Gastroesophageal sphincter (tissue), 4 donors: ENCODE measurements at places on chromosomes 16 and 17. TPM values are rescaled to one million over a fixed set of nuclear protein-coding genes. Genes with fewer than 3 reads are reported as not detected.

DNA sequence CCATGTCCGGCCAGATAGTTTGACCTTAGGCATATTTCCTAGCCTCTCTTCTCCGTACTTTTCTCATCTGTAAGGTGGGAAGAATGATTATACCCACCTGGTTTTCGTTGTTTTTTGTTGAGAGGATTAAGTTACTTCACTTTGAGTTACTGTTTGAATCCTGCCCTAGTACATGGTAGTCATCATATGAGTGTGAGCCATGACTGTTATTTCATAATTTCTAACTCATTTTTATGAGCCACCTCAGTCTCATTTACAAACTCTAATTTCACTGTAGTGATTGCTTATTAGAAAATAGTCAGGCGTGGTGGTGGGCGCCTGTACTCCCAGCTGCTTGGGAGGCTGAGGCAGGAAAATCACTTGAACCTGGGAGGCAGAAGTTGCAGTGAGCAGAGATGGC is 45.1 kb downstream of the YPEL2 start:
- no peak for ATAC-seq

DNA sequence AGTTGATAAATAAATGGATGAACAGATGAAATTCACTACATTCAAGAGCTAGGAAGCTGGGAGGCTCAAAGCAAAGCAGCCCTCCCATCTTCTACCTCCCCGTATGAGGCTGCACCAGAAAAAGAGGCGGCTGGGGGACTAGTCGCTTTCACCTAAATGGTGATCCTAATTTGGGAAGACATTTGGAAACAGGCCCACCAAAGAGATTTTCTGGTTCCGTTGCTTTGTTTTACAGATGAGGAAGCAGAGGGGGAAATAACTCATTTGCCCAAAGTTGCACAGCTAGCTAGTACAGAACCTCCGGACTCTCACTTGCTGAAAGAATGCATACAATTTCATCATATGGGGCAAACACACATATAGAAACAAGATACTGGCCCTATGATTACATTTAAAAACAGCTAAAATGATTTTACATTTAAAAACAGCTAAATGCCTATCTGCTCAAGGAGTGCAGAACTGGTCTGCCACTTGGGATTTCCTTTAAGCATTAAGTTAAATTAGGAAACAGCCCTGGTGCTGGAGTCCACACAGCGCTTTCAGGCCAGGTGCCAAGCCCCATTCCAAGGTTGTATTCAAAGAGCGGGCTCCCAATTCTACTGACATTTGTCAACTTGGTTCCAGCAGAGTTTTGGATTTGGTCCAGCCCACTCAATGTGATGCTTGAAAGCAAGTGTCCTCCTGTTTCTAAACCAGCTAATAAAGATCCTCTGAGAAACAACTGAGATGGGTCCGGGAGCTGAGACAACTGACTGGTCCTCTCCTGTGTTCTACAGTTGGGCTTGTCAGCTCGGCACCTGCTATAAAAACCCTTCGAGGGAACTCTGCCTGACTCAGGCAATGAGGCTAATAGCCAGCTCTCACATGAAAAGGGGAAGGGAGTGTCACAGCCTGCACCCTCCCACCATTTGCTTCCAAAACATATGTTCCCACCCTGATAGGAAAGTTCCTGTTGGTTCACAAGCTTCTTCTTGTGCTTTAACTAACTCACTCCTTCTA is 11.7 kb downstream of the ERN1 start:
- ATAC-seq = peak; percentile 59

- ATAC-seq = peak; percentile 19
Observed at GRCh38 chr17:43410557-43411368, 12.0 kb downstream of the ARL4D start.

DNA sequence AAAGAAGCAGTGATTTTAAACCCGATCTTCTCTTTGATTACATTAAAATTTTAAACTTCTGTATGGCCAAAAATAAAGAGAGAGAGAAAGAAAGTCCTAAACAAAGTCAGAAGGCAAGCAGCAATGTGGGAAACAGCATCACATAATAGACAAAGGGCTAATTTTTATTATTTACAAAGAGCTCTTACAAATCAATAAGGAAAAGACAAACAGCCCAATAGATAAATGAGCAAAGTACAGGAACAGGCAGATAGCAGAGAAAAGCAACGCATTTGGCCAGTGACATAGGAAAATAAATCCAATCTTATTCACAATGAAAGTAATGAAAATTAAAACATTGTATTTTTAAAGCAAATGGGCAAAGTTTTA is 93.1 kb downstream of the SALL1 start:
- no peak for ATAC-seq

DNA sequence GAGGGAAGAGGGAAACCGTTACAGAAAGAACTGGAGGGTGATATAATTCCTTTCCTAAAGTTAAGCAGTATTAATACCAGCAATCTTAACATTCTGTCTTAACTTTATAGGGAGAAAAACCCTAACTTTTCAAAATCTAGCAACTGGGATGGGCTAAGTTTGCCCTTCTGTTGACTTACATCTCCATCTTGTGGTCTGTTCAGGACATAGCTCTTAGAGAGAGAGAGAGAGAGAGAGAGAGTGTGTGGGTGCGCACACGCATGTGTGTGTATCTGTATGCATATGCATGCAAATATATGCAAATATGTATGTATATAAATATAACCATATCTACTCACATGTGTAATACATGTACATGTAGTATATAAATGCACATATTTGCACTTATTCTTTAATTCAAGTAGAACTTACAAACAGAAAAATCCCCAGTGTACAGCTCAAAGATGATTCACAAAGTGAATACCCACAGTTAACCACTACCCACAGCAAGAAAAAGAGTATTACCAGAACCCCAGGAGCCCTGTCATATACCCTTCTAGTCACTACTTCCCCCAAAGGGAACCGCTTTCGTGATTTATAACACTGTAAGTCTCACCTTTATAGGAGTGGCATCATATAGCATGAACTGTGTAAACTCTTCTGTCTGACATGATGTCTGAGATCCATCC is 46.5 kb downstream of the STX8 start:
- no peak for ATAC-seq

DNA sequence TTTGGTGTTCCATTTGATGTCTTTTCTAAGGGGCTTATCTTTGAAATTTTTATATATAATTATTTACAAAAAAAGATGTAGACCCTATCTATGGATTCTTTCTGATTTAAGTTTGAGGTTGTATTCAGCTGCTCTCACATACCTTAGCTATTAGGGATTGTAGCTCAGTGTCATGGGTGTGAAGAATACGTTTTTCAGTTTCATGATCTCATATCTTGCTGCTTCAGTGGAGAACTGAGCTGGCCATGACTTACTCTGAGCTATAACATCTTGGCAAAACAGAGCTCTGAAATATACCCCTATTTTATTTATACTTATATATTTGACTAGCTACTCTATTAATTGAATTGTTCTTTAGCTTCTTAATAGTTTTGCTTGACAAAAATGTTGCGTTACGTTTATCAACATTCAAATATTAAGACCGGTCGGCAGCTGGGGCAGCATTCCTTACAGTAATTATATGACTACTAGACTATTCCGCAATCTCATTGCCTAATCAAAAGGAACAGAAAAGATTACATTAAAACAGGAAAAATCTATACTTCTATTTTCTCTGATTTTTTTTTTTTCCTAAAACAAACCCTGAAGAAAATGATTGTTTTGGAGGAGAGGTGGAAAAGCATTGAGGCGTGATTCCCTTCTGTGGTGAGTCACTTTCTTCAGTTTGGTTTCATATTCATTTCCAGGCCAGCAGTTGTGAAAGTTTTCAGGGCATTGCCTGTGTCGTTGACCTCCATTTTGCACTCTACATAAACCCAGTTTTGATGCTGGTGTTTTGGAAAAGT is 24.1 kb upstream of the KRT24 start:
- no peak for ATAC-seq

DNA sequence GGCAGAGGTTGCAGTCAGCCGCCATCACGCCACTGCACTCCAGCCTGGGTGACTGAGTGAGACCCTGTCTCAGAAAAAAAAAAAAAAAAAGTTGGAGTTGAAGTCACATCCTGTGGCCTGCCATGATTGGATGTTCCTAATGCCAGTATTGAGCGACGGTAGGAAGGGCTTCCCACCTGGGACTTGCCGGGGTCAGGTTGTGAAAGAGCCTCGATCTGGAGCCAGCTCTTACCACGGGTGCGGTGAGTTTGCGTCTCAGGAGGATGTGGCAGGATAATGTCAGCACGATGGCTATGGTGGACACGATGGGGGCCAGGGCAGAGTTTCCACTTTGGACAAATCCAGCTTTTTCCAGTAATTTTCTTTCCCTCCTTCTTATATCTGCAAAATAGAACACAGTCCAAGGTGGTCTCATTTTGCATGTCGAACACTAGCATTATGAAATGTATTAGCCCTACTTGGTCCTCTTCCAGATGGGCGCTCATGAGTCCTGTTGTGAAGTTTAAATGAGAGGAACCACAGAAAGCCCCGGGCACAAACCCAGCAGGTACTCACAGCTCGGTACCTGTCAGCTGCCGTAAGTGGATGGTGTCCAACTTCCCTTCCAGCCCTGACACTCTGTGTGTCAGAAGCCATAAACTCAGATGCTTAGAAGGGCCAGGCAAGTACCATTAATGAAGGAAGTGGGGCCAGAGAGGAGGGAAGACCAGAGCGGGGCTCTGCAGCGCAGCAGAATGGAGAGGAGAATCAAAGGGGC is 22.2 kb downstream of the ABCC12 start:
- ATAC-seq = no peak

GRCh38 chr16:8194794-8195193 is 395.5 kb downstream of the TMEM114 start:
- no peak for ATAC-seq

- ATAC-seq = no peak
Observed at GRCh38 chr16:8565498-8565897, 24.8 kb downstream of the TMEM114 start.

The SPAG7 gene
- 58.2 TPM for total RNA-seq

The TEX19 gene
- not detected for total RNA-seq

The TLCD1 gene
- 2.8 TPM for total RNA-seq
